ENCODE measurements at places on chromosomes 5 and 9.

GRCh38 chr5:95842854-95843544 is 20.5 kb upstream of the GLRX start:
- peak; percentile 49 for DNase-seq

DNA sequence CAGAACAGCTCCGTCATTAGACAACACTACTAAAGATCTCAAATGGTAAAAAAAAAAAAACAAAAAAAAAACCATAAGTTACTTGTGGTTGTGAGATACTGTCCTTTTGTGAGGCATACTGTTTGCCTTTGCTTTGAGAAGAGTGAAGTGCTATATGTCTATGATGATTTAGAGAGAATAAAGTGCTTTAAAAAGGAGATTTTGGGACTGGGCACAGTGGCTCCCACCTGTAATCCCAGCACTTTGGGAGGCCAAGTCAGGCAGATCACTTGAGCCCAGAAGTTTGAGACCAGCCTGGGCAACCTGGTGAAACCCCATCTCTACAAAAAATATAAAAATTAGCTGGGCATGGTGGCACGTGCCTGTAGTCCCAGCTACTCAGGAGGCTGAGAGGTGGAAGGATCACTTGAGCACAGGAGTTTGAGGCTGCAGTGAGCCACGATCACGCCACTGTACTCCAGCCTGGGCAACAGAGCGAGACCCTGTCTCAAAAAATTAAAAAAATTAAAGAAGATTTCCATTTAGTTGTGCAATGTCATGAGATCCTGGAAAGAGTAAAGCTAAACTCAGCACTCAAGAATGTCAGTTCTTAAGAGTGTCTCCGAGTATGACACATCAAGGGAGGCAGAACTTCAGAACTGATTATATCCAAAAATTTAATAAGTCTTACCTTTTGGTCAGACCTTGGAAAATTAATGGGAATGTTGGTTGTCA is 87.3 kb downstream of the PRDM6 start:
- DNase-seq, result no peak

DNA sequence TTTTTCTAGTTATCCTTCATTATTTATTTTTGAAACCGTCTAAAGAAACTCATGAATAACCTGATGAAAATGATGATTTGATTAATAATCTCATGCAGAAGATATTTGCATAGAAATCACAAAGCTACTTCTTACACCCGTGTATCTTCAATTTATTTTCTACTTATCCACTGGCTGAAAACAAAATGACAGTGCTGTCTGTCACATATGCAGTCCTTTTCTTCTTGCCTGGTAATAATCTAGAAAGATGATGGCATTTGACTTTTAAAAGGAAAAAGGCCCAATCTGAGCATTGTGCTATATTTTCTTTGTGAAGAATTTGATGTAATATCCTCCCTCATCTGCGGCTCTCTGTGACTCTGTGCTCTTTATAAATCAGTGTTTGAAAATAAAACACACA is 253.3 kb downstream of the PRR16 start:
- no peak for DNase-seq

GRCh38 chr9:78001946-78002731 is 29.5 kb downstream of the GNAQ start:
- no peak for DNase-seq

- no peak for DNase-seq
These were observed 62.4 kb upstream of the TAS2R1 start for GRCh38 chr5:9692576-9692975.

DNA sequence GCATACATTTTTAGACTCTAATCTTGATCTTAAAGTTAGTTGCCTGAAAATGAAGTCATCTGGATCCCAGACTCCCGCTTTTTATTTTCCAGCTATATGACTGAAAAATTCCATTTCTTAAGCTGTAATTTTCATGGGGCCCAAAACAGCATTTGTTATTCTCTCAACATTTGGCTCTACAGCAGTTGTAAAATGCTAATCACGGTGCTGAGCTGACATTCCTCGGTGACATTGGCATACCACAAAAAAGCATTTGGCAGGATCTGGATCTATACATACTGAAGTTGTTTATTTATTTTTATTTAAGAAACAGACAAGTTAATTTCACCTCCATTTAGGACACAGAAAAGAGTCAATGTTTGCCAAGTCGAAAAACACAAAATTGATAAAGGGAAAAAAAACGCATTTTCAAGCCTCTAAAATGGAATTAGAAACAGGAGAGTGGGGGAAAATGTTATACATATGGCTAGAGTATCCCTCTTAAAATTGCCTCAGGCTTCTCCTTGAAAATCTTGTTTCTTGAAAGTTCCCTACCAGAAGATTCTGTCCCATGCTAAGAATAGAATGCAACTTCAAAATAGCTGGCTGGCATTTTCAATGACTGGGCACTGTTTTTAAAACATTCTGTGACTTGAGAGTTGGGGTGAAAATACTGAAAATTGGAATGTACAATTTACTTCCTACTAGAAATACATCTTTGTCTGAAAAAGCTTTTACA is 207.5 kb upstream of the TBCA start:
- DNase-seq, result no peak

- DNase-seq, result no peak
These were observed 40.0 kb downstream of the EHMT1 start for GRCh38 chr9:137658781-137659180.

GRCh38 chr5:74966141-74967026 is 86.0 kb downstream of the GCNT4 start:
- DNase-seq, result no peak

GRCh38 chr5:151056379-151057325 is 24.2 kb downstream of the TNIP1 start:
- DNase-seq, result no peak

- DNase-seq, result no peak
These were observed 11.7 kb upstream of the IFNA5 start for GRCh38 chr9:21316860-21317259.

- DNase-seq, result no peak
These were observed 39.0 kb upstream of the PPP1R26 start for GRCh38 chr9:135440620-135441019.
